Glutamatergic neuron (in vitro differentiated cells): ENCODE measurements at places on chromosomes 12 and 14. TPM values are rescaled to one million over a fixed set of nuclear protein-coding genes. Genes with fewer than 3 reads are reported as not detected.
A peak's percentile ranks its signal among the peaks of the same experiment; 100 is the strongest.

CLEC4C gene
- not detected for total RNA-seq

FLVCR2 gene
- not detected for total RNA-seq

EPYC gene
- total RNA-seq: not detected

DNA sequence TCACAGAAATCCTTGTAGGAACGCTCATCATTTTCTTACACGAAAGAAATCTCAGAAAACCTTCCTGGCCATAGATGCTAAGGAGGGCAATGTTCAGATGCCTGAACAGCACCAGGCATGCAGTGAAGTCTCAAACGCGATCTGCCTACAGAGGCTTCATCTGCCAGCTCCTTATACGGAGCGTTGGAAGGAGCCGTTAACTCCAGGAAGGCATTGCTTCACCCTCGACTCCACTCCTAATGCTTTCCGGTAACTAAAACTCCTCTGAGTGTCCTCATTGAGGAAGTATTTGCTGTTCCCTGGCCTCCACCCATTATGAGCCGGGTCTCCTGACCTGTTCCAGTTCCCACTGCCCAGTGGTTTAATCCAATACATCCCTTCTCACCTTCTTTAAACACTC lies 502.7 kb downstream of the BCL11B start:
- H3K27ac ChIP-seq: no peak overlapping the region
- no peaks in the 10 kb centered on the region for H3K4me1 ChIP-seq
- no peaks in the 10 kb centered on the region for H3K27me3 ChIP-seq
- DNase-seq: no peak
- peaks cover 4% of the 10 kb centered on the region for H3K36me3 ChIP-seq

DACT1 gene
- 39.9 TPM for total RNA-seq

DNA sequence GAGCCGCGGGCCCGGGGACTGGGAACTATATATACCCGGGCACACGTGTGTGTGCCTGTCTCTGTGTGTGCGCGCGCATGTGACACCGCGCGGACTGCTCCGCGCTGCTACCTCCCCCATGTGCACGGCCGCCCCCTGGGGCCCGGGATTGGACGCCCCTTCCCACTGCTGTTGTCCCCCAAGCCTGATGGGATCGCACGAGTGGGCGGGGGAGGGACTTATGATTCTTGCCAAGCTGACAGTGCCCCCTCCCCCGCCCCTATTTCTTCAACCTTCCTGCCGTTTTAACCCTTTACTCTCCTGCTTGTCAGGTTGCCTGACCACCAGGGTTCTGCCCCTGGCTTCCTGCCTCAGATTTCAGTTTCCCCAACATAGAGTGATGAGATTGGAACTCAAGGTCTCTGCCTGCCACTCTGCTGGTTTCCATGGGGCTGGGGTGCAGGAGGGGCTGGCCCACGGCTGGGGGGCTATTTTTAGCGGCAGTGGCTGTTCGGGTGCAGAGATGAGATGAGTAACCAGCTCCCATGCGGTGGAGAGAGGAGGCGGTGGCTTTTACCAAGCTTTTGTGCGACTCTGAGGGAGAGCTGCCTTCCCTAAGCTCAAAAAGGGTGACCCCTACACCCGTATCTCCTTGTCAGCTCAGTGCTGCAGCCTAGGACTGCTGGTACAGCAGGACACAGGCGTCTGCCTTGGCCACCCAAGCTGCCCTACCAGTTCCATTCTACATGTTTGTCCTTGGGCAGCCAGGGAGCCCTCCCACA lies at the start of gene DDN:
TSS of gene DDN (minus strand) at position 5 of the 761 bp plus-strand sequence. CDS start 88 bp downstream, outside the sequence.
- peak within 1 kb of the TSS; percentile 88 for H3K4me3 ChIP-seq
- H3K36me3 ChIP-seq: no peaks in the 10 kb centered on the region
- DNase-seq: peak; percentile 76

ADAM21 gene
- total RNA-seq: not detected

DNA sequence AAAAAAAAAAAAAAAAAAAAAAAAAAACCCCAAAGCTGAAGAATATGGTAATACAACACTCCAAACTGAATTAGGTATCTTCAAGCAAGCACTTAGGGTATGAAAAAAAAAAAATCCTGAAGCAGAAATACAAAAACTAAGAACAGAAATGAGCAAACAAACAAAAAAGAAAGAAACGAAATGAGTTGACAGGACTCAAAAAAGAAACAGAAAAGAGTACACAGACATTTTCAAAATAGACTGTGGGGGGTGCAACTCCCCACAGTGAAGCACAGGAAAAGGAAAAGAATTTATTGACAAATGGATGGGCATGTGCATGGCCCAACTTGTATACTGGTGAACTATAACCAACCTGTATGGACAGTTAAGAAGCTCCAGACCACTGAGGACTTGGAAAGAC lies 24.6 kb downstream of the RPS6KA5 start:
- H3K4me3 ChIP-seq: no peak overlapping the region
- no peak for DNase-seq

DNA sequence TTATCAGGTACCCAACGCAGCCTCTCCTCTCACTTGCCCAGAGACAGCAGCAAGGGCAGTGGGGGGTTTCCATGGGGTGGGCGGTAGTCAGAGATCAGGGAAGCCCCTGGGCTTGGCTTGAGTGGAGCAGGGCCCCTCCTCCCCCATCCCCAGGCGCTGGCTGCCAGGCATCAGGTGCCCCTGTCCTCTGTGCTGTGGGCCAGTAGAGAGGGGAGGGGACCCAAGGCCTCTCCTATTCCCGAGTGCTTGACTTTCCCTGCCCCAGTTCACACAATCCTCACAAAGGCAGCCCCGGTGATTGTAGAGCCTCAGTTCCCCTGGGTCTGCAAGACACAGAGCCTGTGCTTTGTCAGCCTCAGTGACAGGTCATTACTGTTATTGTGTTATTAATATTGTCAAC lies 57.7 kb downstream of the MVK start:
- peaks cover 3% of the 10 kb centered on the region for H3K4me1 ChIP-seq
- peaks cover 6% of the 10 kb centered on the region for H3K36me3 ChIP-seq

GRCh38 chr12:87425942-87426554 lies 603.2 kb downstream of the C12orf50 start:
- peaks cover 5% of the 10 kb centered on the region for H3K36me3 ChIP-seq
- no peak overlapping the region for H3K4me3 ChIP-seq
- H3K27ac ChIP-seq: no peak overlapping the region
- peaks cover 3% of the 10 kb centered on the region for H3K27me3 ChIP-seq
